Stimulated activated CD4-positive, alpha-beta T cell treated with anti-CD3 and anti-CD28 coated beads, Interleukin-15, amount 100 ng/mL, for 24 hours (primary cell): ENCODE measurements at places on chromosomes 12 and 14.

GRCh38 chr14:88164906-88165534, 158.0 kb downstream of the KCNK10 start:
- DNase-seq = no peak

- DNase-seq = peak; percentile 50
Observed at GRCh38 chr14:21098076-21098891, at the start of gene ZNF219. Gene ZNF219, minus strand, starts transcription at chr14:21098655. Its CDS starts 5,064 bp downstream, at chr14:21093591.

DNA sequence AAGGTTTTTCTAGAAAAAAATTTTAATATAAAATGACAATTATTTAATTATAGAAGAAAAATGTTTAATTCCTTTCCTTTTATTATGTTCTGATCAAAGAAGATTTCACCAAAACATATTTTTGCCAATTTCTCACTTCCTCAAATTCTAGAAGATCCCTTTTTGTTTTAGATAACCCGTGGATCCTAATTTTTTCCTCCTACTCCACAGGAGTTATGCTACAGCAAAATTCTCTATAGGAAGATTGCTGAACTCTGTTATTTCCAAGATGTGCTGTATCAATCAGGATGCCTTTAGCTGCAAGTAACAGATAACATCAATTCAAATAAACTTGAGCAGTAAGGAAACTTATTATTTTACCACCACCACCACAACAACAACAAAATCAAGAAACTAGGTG, 3.8 kb upstream of the SNX6 start:
- DNase-seq = no peak

GRCh38 chr12:11759899-11760298, 110.4 kb downstream of the ETV6 start:
- no peak for DNase-seq

- DNase-seq = peak; percentile 45
Observed at GRCh38 chr14:73753124-73753886, 39.1 kb upstream of the PNMA1 start.

DNA sequence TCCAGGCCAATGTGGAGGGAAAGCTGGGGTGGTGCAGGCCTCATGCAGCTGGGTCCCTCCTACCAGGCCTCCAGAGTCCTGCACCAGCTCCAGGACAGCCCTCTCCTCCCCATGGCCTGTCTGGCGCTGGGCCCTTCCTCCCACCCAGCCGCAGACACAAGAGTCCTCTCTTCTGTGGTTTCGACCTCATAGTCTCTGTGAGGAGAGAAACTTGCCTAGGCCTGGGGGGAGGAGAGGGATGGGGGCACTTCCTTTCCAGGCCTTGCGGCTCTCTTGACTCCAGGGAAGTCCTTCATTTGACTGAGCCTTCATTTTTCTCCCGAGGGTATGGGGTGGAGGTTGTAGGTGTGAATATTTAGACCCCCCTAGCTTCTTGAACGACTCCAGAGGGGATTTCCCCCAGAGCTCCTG, 2.3 kb downstream of the MMP14 start:
- no peak for DNase-seq

- no peak for DNase-seq
Observed at GRCh38 chr12:106445959-106446358, 88.4 kb downstream of the POLR3B start.

DNA sequence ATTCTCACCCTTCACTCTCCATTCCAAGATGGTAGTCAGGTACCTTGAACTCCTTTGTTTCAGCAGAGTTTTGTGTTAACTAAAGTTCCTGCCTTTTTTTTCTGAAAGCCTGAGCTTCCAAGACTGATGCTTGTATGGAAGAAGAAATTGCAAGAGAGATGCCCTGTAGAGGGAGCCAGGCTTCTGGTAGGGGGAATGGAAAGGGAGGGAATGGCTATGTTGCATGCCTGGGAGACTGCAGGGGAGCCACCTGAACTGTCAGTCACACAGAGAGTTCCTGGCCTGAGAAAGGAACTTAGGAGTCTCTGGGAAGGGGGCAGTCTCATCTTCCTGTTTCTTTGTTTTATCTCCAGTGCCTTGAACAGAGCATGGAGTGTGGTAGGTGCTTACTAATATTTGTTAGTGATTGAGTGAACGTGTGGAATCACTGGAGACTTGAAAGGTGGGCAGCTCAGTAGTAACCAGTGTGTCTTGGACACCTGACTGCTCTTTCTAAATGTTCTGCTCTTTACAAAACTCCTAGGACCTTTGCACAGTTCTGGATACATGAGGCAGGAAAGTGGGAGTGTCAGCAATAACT, 132.2 kb downstream of the ANO4 start:
- DNase-seq = no peak
